ENCODE measurements at places on chromosomes 2 and 18.
A peak's percentile ranks its signal among the peaks of the same experiment; 100 is the strongest.

GRCh38 chr2:65076345-65076710 lies 20.1 kb downstream of the CEP68 start:
- DNase-seq = no peak

- no peak for DNase-seq
Measured at GRCh38 chr18:36901277-36901701, 72.4 kb downstream of the KIAA1328 start.

DNA sequence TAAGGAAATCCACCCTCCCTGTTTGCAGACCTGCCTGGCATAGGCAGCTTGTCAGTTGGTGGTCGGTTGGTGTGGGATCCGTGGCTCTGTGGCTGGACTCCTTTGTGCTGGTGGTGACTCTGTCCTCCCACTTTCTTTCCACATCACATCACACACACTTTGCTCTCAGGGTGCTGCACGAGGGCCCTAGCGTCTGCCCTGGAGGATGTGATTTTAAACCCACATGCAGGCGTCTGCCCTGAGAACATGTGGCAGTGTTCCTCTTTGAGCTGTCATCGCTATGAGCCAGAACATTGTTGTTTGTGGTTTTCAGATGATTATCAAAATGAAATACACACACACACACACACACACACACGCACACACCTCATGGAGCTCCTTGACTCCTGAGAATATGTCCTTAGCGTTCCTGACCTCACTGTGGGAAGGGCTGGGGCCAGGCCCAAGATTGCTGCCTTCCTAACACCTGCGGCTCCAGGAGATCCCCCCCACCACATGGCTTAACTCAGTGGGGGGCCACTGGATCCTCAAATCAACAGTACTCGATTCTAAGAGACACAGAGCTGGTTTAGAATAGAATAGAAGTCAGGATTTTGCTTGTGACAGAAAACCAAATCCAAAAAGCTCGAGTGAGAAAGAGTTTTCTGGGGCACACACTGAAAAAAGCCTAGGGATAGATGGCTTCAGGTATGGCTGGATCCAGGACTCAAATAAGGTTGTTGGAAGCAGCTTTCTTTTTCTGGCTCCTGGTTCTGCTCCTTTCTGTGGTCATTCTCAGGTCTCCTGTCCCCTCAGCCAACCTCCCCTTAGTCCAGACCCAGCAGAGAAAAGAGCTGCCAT lies 54.8 kb downstream of the RTP5 start:
- no peak for DNase-seq

GRCh38 chr2:240922245-240922981 lies 16.3 kb downstream of the CROCC2 start:
- no peak for DNase-seq

DNA sequence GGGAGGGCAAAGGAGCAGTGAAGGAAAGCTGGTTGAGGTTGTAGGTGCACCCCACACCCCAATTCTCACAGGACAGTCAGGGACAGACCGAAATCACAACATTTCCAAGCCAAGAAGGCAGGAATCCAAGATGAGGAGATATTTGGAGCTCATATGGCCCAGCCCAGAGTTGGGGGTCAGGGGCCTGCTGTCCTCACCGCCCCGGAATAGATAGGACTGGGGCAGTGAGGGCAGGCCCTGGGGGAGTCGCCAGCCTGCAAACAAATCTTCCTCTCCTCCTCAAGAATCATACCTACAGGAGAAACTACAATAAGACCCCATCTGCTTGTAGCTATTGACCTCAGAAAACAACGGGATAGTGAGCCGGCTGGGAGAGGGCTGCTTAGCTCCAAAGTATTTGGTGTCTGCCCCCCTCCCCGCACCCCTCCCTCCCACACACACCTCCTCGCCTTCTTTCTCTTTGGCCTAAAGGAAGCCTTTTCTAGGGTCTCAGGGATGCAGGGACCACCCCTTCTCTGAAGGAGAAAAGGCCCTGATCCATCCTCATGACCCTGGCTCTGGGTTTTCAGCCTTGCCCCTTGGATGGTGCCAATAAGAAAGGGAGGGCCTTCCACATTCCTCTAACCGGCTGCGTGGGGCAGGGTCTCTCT lies 3.8 kb downstream of the EN1 start:
- DNase-seq = no peak

- DNase-seq = no peak
Measured at GRCh38 chr2:240932001-240932723, 26.0 kb downstream of the CROCC2 start.

GRCh38 chr2:36982467-36982866 lies 16.1 kb upstream of the STRN start:
- no peak for DNase-seq

- DNase-seq = peak; percentile 59
Measured at GRCh38 chr18:23814991-23815614, 125.8 kb downstream of the LAMA3 start.

- DNase-seq = peak; percentile 51
Measured at GRCh38 chr2:112259509-112260294, 4.9 kb upstream of the ZC3H8 start.

GRCh38 chr18:23723121-23723520 lies 33.9 kb downstream of the LAMA3 start:
- no peak for DNase-seq

DNA sequence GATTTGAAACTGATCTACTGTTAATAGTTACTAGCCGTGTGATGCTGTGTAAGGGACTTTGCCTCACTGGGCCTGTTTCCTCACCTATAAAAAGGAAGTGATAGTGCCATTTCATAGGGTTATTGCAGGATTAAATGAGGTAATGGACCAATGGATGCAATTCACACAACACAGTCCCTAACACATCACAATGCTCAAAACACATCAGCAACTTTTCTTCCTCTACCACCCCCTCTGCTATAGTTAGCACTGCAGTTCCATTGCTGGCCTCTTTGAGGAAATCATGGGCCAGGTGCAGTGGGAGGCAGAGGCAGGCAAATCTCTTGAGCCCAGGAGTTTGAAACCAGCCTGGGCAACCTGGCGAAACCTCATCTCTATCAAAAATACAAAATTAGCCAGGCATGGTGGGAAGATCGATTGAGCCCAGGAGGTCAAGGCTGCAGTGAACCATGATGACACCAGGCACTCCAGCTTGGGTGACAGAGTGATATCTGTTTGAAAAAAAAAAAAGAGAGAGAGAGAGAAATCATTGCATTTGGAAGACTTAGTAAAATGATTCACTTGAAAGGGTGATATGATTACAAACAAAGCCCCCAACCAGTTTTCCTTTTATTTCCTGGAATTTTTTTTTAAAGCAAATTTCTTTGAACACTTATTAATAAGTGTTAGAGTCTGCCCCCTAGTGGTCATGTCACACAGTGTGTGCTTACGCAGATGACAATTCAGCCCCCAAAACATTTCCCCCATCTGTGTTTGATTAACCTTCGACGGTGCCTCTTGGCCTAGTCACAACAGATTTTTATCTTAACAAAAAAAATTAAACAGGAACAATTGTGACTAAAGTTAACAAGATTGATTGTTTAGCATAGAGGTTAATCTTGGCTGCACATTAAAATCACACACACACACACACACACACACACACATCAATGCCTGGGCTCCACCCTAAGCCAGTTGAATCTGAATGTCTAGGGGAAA lies 88.6 kb upstream of the BCL11A start:
- DNase-seq = no peak

DNA sequence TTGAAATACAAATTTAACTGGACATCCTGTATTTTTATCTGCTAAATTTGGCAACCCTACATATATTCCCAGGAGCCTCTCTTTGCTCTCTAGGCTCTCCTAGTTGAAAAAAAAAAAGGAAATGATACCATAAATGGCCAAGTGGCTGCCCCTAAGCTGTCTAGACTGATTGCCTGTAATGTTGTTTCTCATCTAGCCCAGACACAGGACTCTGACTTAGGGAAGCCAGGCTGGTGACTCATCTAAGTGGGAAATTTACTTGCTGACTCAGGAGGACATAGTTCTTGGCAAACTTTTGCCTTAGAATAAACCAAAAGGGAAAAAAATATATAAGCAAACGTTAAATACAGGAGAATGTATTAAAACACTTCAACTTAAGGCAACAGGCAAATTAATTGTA lies 14.6 kb upstream of the ITGAV start:
- DNase-seq = no peak

DNA sequence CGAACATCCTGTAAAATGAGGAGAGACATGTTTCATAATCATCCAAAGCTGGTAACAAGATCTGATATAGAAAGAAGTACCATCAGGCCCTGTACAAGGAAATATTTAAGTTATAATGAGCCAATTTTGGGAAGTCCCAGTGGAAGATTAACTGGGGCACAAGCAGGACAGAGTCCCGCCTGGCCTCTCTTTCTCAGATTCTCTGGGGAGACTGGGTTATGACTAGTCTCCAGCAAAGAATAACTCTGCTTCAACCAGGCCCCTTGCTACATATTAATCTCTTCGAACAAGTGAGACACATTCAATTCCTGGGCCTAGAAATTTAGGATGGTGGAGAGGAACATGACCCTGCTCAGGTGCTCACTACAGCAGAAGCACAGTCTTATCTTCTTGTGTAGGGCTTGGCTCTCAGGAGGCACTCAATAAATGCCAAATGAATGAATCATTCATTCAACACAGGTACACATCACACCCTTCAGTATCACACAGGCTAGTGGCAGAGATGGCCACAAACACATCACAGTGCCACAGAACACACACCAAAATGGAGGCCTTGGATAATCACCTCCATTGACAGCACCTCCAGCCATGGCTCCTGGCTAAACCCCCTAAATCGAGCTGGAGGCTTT lies 46.4 kb upstream of the RNF152 start:
- no peak for DNase-seq

DNA sequence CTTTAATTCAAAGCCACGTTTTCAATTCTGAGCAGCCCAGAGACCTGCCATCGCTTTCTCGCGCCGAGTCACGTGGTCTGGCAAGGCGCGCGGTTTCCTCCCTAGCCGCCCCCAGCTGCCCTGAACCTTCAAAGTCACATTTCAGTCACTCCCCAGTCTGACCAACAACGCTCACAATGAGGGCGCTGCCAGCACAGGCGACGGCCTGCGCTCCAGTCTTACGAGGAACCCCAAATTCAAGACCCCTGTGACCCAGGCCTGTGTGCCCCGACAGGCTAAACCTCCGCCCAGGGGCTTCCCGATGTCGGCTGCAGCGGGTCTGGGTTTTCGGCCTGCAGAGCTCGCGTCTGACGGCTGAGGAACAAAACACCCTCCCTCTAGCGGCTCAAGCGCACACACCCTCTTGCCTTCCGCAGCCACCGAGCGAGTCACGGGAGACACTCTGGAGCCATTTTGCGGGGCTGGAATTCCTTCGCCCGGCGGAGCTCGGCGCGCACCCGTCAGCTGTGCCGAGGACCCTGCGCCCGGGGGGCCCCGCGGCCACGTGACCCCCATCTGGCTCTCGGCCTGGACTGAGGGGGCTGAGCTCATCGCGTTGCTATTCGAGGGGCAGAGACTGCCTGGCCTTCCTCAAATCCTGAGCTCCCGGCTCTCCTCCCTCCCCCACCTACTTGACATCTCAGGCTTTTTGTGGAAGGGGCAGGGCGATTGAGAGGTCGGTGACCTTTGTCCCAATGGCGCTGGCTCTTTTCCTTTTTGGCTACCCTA lies 69.9 kb upstream of the ITGB6 start:
- peak; percentile 23 for DNase-seq

DNA sequence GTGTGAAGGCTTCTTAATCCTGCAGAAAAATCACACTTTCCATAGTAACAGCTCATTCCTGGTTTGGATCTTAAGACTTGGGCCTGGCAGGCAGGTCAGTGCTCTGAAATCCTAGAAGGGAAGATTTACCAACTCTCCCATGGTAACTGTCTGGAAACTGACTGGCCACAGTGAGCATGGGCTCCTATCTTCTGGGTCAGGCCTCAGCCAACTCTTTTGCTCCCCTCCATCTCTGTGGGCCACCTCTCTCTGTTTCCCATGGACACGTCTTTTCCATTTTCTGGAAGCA lies 86.7 kb downstream of the ACAA2 start:
- no peak for DNase-seq

- no peak for DNase-seq
Measured at GRCh38 chr18:74937291-74937690, 271.6 kb downstream of the PTGR3 start.

Measured in anterior cingulate cortex (tissue), 58 donors.